ENCODE measurements at places on chromosomes 7 and 10.

GRCh38 chr7:84060000-84060399, 134.6 kb downstream of the SEMA3A start:
- DNase-seq: no peak

DNA sequence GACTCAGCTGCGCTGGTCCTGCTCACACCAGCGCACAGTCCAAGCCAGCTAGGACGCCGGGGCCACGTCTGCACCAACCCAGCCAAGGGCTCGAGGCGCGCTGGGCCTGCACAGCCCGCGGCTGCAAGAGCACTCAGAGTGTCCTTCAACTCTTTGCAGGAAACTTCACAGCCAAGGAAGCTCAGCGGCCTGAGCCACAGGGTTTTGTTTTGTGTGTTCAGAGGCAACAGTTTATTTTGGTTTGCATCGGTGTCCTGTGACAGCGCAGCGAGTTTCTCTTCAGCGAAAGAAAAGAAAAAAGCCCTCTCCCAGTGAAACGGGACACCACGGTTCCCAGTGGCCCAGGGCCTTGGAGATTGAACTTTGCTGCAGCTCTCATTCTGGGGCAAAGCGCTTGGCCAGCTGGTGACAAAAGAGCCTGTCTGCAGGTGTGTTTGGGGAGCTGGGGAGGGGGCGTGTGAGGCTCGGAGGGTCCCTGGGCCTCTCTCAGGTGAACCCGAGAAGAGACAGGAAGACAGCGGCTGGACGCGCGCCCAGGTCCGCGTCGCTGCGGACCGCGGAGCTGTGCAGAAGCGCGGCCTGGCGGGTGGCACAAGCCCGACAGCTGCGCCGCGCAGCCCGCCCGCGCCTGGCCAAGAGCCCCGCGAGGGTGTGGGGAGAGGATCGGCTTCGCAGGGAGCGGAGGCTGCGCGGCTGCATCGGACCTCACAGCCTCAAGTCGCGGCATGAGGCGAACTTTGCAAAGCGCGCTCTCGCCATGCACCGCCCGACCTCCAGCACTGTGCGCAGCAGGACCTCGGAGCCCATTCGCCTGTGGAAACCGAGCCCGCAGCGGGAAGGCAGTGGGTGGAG, 922 bp downstream of the CXCL12 start:
- no peak for DNase-seq

DNA sequence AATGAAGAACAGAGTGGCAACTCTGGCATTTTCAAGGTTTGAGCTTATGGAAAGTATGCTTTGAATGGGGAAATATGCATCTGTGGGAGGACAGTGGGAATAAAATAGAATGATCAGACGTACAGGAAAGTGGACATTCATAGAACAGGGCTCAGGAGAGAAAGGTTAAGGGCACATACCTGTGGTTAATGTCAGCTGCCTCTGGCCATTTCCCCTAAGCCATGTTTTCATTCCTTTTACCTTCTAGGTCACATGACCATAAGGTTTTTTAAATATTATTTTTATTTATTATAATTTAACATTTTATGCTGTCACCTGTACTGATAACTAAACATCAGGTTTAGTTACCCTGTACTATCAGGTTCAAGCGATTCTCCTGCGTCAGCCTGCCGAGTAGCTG, 52.8 kb downstream of the LRRC4 start:
- no peak for DNase-seq

DNA sequence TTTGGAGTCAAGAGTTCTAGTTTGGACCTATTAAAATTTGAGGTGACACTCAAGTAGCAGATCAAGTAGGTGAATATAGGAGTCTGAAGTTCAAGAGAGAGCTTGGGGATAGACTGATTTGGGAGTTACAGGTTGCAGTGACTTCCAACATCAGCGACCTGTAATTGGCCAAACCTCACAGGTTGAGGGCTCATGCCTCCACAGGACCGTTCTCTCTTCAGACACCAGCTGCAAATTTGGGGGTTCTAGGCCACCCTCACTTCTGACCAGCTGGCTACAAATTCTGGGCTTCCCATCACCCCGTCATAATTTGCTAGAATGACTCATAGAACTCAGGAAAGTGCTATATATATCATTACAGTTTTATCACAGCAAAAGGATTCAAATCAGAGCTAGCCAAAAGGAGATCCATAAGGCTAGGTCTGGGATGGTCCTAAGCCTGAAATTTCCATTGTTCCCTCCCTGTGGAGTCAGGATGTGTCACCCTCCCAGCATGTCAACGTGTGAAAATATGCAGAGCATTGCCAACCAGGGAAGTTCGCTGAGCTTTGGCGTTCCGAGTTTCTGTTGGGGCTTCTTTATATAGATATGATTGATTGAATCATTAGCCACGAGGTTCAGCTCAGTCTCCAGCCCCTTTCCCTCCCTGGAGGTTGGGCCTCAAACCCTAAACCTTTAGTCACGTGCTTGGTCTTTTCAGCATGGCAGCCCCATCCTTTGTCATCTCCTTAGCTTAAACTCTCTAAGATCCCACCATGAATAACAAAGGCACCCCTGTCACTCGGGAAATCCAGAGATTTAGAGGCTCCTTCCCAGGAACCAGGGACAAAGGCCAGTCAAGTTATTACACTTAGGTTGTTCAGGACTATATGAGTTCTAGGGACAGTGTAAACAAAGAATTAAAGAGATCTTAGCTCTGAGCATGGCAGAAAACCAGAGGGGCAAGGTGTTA, 20.7 kb upstream of the ZNF212 start:
- DNase-seq: no peak

- DNase-seq: no peak
These were observed 12.6 kb downstream of the NUDT1 start for GRCh38 chr7:2254429-2255144.

DNA sequence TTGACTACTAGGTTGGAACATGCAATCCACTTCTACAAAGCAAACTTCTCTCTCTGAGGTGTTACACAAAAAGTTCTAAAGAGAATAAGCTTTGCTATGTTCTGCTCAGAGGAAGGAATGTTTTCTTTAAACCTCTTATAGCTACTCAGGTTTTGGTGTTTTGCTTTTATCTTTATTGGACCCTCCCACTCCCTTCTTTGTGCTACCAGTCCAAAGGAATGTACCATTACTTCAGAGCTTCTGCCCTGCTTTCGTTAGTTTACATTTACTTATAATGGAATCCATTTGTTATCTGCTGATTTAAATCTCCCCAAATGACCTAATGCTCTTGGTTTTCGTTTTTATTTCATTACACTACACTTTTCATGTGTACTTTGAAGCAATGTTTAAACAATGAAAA, 154.9 kb downstream of the ATE1 start:
- no peak for DNase-seq

GRCh38 chr7:134892963-134893362, 93.3 kb upstream of the AGBL3 start:
- no peak for DNase-seq

- no peak for DNase-seq
These were observed 114.7 kb downstream of the RPS24 start for GRCh38 chr10:78148216-78148960.

DNA sequence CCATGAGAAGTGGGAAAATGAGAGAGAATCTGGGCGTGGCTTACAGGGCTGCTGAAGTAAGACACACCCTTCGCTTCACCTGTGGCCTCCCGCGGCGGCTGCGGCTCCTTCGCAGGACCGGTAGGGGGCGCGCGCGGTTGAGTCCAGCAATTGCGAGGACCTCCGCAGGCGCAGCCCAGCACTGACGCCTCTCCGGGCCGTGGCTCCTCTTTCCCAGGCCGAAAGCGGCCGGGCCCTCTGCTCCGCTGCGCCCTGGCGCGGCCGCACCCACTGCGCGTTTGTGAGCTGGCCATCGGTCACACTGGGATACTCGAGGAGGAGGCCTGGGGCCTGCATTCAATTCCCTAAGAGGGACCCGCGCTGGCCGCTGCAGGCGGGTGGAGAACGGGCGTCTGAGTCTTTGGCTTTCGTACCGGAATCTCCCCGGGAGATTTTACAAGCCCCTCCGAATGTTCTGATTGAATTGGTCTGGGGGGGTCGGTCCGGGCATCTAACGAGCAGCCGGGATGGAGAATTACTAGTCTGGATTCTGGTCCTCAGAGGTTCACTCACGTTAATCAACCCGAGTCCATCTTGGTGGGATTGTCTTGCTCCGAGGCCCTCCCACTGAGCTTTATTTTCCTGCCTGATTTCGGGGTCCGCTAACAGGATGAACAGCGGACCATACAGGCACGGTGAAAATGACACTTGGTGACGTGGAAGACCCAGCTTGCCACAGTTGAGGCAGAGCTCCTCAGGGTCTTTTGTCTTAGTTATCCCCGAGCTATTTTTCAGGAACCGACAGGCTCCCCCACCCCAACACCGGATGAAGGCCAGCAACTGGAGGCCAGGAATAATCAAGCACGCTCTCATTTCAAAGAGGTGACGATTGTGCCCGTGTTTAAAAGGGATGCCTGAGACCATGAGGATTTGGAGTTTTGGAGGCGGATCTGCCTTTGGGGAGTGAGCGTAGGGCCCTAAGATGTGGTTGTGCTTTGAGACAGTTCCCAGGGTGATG, at the start of gene LRRD1:
LRRD1 (minus strand) TSS at position 215 of the 997 bp plus-strand sequence. CDS start 13,940 bp downstream, outside the sequence.
- peak; percentile 88 for DNase-seq

GRCh38 chr10:14481752-14482151, 151.0 kb upstream of the FRMD4A start:
- peak; percentile 87 for DNase-seq

- no peak for DNase-seq
These were observed 293.2 kb downstream of the GRID1 start for GRCh38 chr10:86073199-86073977.
